ENCODE measurements at places on chromosomes 3 and 15.
A peak's percentile ranks its signal among the peaks of the same experiment; 100 is the strongest.

GRCh38 chr3:32297366-32297765 lies 58.9 kb downstream of the CMTM8 start:
- DNase-seq, result peak; percentile 42

DNA sequence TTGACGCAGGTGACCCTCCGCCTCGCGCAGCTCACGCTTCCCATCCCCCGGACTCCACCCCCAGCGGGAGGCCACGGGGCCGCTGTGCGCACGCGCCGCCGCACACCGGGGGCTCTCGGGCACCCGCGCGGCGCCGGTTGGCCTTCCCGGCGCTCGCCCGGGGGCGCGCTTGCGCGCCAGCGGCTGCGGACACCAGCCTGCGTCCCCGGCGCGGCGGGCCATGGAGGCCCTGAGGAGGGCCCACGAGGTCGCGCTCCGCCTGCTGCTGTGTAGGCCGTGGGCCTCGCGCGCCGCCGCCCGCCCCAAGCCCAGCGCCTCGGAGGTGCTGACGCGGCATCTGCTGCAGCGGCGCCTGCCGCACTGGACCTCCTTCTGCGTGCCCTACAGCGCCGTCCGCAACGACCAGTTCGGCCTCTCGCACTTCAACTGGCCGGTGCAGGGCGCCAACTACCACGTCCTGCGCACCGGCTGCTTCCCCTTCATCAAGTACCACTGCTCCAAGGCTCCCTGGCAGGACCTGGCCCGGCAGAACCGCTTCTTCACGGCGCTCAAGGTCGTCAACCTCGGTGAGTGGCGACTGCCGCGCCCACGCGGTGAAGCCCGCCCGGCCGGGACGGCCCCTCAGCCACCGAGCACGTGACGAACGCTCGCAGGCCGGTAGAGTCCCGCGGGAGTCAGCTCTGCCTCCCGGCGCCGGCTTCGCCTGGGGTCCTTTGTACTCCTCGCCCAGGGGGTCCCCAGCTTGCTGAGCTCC lies at the start of gene C15orf61:
TSS of gene C15orf61 (plus strand) at position 103 of the 754 bp plus-strand sequence. CDS start at position 221, 118 bp downstream.
- DNase-seq, result peak; percentile 64

DNA sequence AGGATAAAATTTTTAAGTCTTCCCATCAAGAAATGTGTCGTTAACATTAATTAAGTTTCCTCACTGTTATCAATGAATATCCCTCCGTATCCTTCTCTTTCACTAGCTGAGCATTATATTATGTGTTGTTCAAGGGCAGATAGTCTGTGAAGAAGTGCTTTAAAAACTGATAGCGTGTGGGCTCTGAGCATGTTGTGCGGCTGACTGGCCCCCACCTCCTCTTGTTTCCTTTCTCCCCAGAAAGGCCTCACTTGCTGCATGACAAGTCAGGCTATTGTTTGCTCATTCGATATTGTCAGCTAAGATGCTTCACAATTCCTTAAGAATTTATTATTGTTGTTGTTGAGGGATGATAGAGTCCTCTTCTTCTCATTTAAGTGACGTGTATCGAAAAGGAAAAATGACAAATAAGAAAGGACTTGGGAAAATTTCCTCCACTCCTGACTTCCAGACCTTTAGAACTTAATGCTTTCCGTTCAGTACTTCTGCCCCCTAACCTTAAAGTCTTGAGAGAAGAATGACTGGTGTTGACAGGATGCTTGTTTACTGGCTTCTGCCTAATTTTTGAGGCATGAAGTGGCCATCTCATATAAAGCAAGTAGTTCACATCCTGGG lies 298.3 kb downstream of the LPP start:
- DNase-seq, result no peak

DNA sequence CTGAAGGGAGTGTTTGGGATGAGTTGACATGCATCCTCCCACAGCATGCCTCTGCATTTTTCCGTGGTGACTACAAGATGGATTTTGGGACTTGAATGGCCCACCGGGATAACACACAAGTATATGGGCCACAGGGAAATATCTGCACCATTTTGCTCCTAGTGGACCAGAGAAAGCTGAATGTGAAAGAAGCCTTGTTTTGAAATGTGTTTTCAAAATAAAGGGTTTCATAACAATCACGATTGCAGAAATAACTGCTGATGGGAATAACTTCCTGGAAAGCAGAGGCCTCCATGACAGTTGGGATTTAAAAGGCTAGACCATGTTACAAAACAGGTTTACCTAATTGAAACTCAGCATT lies 77.5 kb upstream of the PRR23C start:
- DNase-seq, result no peak

DNA sequence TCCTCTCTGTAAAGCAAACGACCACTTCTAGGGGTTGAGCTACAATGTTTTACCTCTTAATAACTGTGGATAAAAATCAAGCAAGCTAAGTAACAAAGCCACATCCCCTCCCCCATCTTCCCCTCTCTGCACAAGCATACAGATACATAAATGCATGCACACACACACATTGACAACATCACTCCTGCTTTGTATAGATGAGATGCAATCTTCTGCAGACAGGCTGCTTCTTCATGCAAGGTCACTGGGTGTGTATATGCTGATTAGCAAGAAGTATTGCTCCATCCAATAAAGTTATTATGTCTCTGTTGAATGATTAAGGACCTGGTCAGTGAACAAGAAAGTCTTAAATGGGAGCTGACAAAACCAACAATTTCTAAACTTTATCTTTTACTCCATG lies 8.8 kb upstream of the ATP11B start:
- DNase-seq, result no peak

GRCh38 chr3:197615430-197615829 lies 59.7 kb upstream of the BDH1 start:
- no peak for DNase-seq

GRCh38 chr15:36778531-36778930 lies 199.1 kb downstream of the CDIN1 start:
- DNase-seq, result no peak

DNA sequence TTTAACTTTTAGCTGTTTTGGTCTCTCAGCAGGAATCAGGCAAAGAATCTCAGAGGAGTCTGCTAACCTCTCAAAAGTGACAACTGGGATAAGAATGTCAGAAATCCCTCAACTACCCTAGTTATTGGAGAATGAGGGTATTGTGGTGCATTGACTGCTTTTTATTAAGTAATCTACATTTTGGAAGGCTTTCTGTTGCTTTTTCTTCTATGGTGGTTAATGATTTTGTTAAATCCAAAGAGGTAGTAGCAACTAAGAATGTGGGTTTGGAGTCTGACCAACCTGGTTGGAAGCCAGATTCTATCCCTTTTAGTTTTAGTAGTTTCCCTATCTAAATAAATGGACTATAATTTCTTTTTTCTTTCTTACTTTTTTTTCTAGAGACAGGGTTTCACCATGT lies 94.7 kb upstream of the RNF7 start:
- no peak for DNase-seq

- DNase-seq, result no peak
Observed at GRCh38 chr15:78625606-78626280, 4.9 kb upstream of the CHRNA3 start.

DNA sequence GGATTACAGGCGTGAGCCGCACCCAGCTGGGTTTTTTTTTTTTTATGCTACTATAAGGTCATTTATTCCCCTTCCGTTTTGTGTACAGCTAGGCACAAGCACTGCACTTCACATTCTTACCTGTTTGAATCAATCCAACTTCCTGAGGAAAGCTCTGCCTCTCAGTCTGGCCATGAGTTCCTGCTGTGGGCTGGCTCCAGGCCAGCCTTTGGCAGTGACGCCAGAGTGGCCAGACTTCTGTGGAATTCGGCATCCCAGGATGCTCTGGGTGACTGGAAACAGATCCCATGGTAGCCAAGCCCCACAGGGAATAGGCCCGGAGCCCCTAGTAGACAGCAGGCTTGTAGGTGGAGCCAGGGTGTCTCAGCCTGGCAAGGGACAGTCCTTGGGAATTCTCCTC lies 21.5 kb upstream of the TIMP4 start:
- DNase-seq, result no peak

- DNase-seq, result no peak
Observed at GRCh38 chr15:28891588-28891987, 5.8 kb downstream of the APBA2 start.

- no peak for DNase-seq
Observed at GRCh38 chr3:115713284-115713683, 90.0 kb downstream of the GAP43 start.

GRCh38 chr15:82898961-82899360 lies 53.6 kb downstream of the HOMER2 start:
- no peak for DNase-seq

DNA sequence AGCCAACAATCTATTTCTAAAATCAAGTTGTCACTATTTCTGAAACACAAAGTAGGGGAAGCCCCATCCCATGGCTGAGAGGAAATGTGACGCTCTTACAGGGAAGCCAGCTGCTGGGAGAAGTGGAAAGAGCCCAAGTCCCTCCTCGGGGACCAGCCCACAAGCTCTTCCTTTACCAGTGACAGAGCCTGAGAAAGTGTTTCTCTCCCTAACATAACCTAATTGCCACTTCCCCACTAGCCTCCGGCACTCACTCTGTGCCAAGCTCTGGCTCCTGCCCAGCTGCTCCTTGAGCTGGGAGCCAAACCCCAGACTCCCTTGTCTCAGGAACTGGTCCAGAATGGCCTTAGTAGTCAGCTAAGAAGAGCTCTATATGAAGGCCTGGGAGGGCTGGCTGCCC lies 42.9 kb downstream of the TNFAIP8L3 start:
- DNase-seq, result no peak

DNA sequence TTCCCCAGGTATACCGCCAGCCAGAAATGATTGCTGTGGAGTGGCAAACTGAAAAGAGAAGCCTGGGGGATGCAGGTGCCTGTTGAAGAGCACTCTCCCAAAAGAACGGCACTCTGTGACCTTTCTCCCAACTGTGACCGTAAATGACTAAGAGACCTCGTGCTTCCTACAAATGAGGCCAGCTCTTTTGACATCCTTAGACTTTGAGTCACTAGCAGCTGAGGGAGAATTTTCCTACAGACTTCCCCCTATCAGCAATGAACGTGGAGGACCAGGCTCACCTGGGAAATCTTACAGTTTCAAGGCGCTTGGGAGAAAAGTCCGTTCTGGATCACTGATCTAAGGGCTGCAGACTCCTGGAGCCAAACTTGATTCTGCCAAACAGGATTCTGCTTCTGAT lies 8.6 kb downstream of the AQP9 start:
- no peak for DNase-seq

GRCh38 chr3:37400945-37401344 lies 226.6 kb upstream of the LRRFIP2 start:
- DNase-seq, result no peak

- DNase-seq, result no peak
Observed at GRCh38 chr3:71858503-71859122, 73.7 kb upstream of the PROK2 start.

DNA sequence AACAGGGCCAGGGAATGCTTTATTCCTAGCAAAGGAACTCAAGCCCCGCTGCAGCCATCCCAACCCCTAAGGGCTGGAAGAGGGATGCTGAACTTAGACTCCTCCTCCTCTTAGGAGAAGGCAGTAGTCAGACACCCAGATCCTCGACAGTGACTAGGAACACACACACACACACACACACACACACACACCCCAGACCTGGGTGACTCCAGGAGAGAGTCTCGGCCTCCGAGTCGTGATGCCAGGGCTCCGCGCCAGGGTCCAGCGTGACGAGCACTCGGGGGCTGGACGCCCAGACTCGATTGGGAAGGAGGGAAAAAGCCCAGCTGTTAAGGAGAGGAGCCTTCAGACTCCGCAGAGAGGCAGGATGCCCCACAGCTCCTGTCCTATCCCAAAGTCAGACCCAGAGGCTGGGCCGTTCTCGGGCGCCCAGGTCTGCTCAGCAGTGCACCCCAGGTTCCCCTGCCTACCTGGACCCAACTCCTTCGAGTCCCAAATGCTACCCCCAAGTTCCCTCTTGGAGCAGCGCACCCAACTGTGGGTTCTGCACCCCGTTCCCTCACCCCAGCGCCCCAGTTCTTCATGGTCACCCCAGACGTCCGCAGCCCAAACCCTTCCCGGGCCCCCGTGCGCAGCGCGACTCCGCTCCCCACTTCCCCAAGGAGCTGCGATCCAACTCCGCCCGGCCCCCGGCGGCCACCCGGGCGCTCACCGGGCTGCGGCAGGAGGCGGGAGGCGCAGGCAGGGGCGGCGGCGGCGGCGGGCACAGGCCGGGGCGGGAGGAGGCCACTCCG lies 421 bp downstream of the BMF start:
- no peak for DNase-seq

- no peak for DNase-seq
Observed at GRCh38 chr15:23690450-23690852, 3.3 kb upstream of the NDN start.

DNA sequence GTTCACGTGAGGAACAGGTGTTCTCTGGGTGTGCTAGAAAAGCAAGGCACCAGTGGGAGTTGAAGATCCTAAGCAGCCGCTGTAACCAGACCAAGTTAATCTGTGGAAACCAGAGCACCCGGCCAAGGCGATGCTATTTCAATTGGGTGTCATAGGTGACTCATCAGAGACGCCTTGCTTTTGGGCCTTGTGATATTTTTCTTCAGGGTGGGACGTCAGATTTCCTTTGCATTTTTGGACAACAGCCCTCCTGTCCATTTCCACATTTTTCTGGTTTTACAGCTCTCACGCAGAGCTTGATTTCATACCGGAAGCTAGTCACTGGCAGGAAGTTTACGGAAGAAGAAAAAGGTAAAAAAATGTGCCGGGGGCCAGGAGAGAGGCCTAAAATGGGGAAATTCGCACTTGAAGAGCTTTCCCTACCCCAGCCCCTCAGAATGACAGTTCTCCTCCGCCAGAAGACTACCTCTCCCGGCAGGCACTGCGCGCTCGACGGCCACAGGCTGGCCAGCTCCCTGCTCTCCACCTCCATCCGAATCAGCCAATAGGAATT lies 471 bp upstream of the KBTBD8 start:
- DNase-seq, result peak; percentile 91

DNA sequence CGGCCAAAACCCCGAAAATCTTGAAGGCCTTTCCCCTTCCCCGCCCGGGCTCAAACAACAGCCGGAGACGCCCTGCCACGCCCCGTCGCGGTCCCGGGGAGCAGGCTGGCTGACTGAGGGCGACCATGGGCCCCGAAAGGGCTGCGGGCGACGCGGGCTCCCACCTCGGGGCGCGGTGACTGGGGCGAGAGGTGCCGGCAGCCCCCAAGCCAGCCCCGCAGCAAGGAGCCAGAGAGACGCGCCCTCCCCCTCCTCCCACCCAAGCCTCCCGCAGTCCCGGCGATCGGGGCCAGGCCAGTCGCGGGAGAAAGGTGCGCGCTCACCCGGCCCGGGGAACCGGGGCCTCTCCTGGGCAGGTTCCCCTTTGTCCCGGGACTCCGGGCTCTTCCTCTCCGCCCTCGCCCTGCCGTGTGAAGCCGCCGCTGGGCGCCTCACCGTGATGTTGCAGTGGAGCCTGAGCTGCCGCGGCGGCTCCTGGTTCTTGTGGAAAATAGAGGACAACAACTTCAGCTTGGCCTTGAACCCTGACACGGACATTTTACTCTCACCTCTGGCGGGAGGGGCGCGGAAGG lies 30.6 kb upstream of the ZSCAN2 start:
- peak; percentile 25 for DNase-seq

GRCh38 chr15:57398336-57398735 lies 22.0 kb downstream of the CGNL1 start:
- no peak for DNase-seq

GRCh38 chr15:82132742-82133141 lies 86.9 kb upstream of the MEX3B start:
- DNase-seq, result no peak
